ENCODE measurements at places on chromosomes 4 and X.

GRCh38 chr4:80233390-80233789 is 33.1 kb upstream of the FGF5 start:
- DNase-seq = no peak

- no peak for DNase-seq
Observed at GRCh38 chr4:143354990-143355389, 18.3 kb downstream of the GAB1 start.

- no peak for DNase-seq
Observed at GRCh38 chr4:186557486-186557885, 2.1 kb upstream of the MTNR1A start.

DNA sequence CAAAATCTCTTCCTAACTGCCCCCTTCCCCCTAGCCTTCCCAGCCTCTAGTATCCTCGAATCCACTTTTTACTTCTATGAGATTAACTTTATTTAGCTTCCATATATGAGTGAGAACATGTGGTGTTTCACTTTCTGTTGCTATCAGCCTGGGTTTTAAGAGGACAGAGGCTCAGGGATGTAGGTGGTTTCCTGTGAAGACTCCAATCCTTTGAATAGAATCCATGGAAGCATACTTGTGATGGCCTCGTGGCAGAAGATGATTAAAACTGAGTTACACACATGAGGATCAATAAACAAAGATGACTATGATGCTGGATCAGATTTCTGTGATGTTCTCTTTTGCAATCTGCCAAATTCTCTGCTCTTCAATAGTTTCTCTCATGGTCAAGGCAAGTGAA is 29.8 kb downstream of the CD99L2 start:
- DNase-seq = no peak

- DNase-seq = no peak
Observed at GRCh38 chr4:9704551-9705332, 76.7 kb upstream of the DRD5 start.

DNA sequence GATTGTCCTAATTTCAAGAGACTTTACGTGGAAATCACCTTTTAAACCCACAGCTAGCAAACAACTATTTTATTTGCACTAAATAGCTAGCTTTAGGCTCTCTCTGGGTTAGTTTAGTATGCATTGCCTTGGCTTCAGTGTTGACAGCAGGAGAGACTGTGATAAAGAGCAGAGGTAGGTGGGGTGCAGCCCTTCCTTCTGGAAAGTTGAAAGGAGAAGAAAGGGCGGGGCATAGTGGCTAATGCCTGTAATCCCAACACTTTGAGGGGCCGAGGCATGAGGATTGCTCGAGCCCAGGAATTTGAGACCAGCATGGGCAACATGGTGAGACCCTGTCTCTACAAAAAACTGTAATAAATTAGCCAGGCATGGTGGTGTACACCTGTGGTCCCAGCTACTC is 29.0 kb upstream of the TMEM154 start:
- no peak for DNase-seq

GRCh38 chr4:137384476-137384875 is 147.8 kb downstream of the PCDH18 start:
- no peak for DNase-seq

DNA sequence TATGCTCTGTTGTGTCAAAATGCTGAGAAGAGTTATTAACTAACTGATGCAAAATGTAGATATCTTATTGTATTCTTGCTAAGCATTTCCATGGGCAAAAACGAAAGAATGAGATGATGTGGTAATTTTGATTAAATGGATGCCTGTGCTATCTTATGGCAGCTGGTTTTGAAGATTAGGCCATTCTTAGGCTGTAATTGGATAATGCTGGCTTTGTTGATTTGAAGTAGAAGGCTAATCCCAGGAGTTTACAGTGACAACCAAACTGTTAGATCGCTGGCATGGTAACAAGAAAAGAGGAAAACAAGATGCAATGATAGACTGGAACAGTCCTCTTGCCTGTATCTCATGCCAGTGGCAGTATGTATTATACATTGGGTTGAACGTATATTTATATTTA is 74.1 kb upstream of the WDR44 start:
- DNase-seq = no peak

DNA sequence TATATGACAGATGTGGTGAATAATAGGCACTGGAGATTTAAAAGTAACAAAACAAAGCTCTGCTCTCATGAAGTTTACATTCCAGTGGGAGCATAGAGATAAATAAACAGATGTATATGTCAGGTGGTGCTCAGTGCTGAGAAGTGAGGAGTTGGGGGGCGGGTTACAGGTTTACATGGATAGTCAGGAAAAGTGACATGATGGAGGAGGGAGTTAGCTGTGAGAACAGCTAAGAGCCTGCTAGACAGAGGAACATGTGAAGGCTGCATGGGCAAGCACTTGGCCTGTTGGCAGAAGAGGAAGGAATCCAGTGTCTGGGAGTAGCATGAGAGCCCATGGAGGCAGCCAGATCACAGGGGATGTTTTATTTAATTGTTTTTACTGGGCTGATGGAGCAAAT is 10.2 kb upstream of the TMEM156 start:
- DNase-seq = no peak
